ENCODE measurements at places on chromosomes 16 and 17.

DNA sequence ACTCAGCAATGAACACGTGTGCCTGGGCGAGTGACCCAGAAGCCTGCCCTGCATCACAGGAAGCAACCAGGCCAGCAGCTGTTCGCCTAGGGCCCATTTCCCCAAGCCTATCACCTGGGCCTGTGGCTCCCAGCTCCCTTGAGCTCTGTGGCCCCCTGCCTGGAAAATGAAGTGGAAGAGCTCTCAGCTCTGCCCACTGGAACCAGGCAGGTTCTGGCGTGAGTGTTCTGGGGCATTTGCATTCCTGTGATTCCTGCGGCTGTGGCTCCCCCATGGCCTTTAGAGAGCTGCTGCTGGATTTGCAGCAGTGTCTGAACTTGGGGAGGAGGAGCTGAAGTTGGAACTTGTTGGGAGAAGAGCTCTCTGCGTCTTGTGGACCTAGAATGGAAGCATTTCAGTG, 22.8 kb downstream of the PGS1 start:
- no peak for DNase-seq

DNA sequence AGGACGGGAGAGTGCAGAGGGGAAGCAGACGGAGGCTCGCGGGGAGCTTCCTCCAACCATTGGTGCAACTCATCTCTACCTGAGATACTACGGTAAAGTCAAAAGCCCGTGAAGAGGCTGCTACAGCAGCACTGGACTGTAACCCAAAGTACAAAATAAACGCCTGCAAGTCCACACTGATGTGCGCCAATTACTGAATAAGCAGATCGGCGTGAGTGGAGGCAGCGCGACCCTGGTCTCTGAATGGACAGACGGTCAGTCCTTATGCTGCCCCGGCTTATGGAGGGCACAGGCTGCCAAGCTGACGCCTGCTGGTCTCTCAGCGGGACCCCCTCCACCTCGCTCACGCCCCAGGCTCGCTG, 58.5 kb downstream of the LMF1 start:
- no peak for DNase-seq

DNA sequence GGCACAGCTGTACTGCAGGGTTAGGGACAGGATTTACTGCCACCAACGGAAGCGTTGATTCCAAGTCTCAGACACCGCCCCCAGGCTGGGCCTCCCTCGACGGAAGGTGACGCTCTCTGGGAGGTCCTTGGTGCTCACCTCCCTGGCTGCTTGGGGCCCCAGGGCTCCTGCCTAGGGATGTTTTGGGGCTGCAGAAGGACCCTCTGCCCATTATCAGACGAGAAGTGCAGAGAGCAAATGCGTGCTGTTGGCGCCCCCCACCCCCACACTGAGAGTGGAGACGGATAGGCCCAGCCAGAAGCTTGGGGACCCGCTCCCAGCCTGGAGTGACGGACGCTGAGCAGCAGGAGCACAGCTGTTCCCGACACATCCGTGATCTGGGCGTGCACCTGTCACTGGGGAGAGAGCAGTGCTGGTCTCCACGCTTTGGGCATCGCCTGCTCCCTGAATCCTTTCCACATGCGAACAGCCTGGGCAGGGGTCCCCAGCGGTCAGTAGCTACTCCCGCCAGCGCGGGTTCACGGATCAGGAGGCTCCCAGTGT, 5.1 kb upstream of the SOX8 start:
- no peak for DNase-seq

DNA sequence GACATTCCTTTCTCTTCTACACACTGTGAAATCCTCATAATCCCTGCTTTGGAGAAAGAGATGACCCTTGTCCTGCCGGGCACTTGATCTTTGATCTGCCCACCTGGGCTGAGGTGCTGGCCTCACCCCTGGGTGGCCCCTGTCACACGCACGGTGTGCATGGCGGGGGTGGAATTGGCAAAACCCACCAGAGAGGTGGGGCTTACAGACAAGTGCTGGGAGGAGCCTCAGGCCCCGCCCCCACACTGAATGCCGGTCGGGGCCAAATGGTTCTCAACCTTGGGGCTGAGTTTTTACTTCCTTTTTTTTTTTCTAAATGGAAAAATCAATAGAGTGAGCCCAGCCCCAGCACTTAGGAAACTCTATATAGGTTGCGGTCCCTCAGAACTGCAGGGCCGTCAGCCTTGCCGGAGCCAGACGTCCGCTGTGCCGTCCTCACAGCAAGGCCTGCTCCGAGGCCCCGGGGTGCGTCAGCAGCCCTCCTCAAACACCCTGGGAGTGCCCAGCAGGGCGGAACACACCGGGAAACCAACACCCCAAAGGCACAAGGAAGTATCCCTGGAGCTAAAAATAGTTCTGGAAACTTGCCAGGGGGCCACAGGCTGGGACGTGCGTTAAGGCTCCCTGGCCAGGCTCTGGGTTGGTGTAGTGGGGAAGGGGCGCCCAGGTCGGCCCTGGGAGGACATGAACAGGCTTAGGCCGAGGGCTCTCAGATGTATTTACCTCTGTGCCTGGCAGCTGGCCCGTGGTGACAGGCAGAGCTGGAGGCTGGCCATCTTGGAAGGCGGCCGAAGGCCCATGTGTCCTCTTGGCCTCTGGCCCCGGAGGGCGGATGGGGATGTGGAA, 11.0 kb downstream of the GPRC5C start:
- peak; percentile 91 for DNase-seq

GRCh38 chr16:10906914-10907756, 30.1 kb downstream of the CIITA start:
- DNase-seq = peak; percentile 84

GRCh38 chr16:48810436-48810802, 200.4 kb upstream of the N4BP1 start:
- DNase-seq = no peak

- DNase-seq = no peak
Measured at GRCh38 chr17:17698371-17698770, 17.1 kb downstream of the RAI1 start.

GRCh38 chr16:2174396-2175131, 19.0 kb downstream of the TRAF7 start:
- DNase-seq = no peak

GRCh38 chr17:48733632-48734328, 5.2 kb upstream of the HOXB13 start:
- DNase-seq = peak; percentile 48

DNA sequence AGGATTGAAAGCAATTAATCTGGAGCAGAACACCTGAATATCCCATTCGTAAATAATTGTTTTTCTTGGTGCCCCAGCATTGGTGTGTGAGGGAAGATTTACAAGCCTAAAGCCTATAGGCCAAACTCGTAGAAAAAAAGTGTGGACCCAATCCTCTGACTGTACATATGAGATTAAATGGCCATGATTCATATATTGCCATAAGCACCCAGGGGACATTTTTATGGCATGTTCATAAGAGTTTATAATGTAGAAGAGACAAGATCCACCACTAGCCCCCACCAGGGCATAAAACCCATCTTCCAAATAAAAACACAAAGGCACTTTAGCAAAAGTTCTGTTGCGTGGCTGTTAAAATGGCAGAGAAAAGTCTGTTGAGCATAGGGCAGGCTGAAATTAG, 15.5 kb upstream of the SALL1 start:
- DNase-seq = no peak

- peak; percentile 62 for DNase-seq
Measured at GRCh38 chr16:86029131-86029741, 130.3 kb downstream of the IRF8 start.

GRCh38 chr16:86951831-86952598, 365.2 kb downstream of the C16orf95 start:
- no peak for DNase-seq

DNA sequence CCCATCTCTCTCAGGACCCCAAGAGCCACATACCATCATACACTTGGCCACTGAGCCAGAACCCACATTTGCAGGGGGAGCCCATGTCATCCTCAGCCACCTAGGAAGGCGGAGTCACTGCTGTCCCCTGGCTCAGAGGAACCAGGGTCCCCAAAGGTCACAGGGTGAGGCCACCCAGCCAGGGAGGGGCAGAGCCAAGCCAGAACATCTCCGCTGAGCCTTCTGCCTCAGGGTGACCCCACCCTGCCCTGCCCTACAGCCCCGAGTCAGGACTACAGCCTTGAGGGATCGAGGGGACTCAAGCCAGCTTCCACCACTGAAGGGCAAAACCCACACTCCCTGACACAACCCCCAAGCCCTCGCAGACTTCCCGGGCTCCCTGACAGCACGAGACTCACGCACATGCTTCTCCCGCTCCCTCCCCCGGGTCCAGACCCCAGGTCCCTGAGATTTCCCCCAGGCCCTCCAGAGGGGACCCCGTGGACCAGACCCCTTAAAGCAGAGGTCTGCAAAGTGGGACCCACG, 17.4 kb downstream of the PIEZO1 start:
- no peak for DNase-seq

DNA sequence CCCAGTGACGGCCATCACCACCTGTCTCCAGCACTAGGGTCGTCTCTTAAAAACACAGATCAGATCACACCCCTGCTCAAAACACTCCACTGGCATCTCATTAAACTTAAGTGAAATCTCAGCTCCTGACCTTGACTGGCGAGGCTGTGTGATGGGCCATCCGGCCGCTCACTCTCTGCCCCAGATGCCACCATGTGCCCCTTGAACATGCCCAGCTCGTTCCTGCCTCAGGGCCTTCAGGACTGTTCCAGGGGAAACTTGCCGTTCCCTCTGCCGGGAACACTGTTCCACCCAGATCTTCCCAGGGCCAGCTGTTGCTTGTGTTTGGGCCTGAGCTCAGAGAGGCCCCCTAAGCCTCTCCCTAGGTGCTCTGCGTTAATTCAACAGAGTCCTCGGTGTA, 39.4 kb downstream of the RPH3AL start:
- no peak for DNase-seq

- no peak for DNase-seq
Measured at GRCh38 chr17:45116434-45117016, 15.8 kb downstream of the PLCD3 start.

- DNase-seq = no peak
Measured at GRCh38 chr16:61792194-61792909, 243.9 kb downstream of the CDH8 start.

GRCh38 chr16:21283521-21284289, 5.6 kb upstream of the CRYM start:
- peak; percentile 76 for DNase-seq

- DNase-seq = no peak
Measured at GRCh38 chr16:19137201-19138128, 23.7 kb downstream of the ITPRIPL2 start.

- no peak for DNase-seq
Measured at GRCh38 chr17:49454050-49454449, 39.4 kb upstream of the PHB1 start.

GRCh38 chr17:39963829-39964228, 1.0 kb downstream of the GSDMA start:
- DNase-seq = no peak

- DNase-seq = no peak
Measured at GRCh38 chr16:86834451-86835035, 256.2 kb downstream of the FOXL1 start.

DNA sequence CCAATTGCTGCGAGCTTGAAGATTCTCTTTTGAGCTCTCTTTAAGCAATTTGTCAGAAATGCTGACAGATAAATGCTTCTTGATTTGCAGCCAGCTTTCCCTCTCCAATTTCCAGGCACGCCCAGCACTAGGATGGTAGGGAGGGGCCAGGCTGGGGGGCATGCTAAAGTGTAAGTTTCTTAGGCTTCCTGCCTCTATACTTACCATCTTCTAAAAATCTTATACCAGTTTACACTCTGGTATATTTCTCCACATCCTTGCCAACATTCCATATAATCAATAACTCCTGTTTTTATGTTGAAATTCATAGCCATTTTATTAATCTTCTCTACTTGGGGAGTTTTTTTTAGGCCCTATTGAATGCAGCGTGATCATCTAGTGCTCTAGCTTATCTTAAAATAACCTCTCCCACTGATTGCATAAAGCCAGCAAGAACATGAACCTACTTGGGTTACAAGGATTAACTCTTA, 17.5 kb downstream of the ACSF2 start:
- DNase-seq = no peak

DNA sequence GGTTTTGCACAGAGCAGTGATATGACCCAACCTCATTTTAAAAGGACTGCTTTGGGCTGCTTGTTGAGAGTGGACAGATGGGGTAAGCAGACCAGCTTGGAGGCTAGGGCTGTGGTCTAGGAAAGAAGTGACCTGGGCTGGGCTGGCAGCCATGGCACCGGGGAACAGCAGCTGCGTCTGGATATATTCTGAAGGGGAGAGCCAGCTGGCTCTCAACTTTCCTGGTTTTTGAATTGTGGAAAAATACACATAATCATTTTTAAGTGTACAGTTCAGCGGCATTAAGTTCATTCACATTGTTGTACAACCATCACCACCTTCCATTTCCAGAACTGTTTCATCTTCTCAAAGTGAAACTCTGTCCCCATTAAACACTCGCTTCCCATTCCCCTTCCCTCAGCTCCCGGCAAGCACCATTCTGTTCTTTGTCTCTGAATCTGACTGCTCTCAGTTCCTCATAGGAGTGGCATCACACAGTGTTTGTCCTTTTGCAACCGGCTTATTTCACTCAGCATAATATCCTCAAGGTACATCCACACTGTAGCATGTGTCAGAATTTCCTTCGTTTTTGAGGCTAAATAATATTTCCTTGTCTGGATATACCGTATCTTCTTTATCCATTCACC, 113.2 kb downstream of the SPECC1 start:
- no peak for DNase-seq

- no peak for DNase-seq
Measured at GRCh38 chr16:12229759-12230594, 253.4 kb downstream of the SNX29 start.

- DNase-seq = no peak
Measured at GRCh38 chr17:78746263-78746948, 35.7 kb downstream of the CYTH1 start.

GRCh38 chr16:6499413-6499812, 833.2 kb upstream of the RBFOX1 start:
- no peak for DNase-seq

- DNase-seq = no peak
Measured at GRCh38 chr17:47267354-47267828, 13.8 kb downstream of the ITGB3 start.

- DNase-seq = peak; percentile 77
Measured at GRCh38 chr17:7323731-7324437, 5.3 kb downstream of the NEURL4 start.

DNA sequence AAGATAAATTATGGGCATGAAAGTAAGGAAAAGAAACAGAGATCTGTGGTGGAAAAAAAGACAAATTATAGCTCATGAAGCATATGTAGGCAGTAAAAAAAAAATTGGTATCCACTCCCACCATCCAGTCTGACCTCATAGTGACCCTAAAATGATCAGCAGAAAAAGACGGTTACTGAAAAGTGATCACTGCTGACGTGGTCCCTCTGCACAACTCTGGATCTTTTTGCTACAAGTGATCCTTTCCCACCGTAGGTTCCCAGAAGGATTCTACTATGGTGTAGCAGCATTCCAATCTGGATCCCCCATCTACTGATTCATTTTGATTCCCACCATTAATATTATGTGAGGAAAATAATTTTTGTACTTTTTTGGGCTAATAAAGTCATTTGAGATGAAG, 10.9 kb upstream of the CHST6 start:
- DNase-seq = no peak
